Hematopoietic multipotent progenitor cell treated with erythropoietin and hydrocortisone succinate and interleukin-3 and kit ligand, for 6 days (in vitro differentiated cells): ENCODE measurements at places on chromosomes 16 and 17.

- no peak for DNase-seq
Measured at GRCh38 chr16:70476272-70477020, 22.1 kb downstream of the FCSK start.

DNA sequence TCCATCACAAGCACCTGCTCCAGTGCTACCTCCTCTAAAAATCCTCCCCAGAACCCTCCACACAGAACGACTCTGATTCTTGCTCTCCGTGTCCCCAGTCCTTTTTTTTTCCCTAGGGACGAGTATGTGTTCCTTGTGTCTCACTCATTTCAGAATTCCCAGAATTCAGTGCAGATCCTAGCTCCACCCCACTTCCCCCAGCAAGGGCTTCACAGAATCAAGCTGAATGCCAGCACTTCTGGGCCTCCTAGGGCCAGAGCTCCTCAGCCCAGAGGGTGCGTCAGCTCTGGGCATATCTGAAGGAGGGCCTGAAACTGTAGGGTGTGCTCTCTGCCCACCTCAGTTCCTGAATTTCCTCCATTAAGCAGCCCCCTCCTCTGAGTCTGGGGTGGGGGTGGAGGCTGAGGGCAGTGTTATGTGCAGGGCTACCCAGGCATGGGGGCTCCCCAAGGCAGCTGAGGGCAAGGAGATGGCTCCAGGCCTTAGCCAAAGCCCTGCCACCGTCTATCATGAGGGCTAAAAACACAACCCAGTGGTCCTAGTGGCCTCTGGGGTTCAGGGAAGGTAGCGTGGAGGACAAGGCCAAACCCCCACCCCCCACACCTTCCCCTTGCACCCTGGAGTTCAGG lies 6.5 kb downstream of the UNC119 start:
- no peak for DNase-seq

- DNase-seq, result no peak
Measured at GRCh38 chr17:58763263-58763662, 7.6 kb downstream of the PPM1E start.

DNA sequence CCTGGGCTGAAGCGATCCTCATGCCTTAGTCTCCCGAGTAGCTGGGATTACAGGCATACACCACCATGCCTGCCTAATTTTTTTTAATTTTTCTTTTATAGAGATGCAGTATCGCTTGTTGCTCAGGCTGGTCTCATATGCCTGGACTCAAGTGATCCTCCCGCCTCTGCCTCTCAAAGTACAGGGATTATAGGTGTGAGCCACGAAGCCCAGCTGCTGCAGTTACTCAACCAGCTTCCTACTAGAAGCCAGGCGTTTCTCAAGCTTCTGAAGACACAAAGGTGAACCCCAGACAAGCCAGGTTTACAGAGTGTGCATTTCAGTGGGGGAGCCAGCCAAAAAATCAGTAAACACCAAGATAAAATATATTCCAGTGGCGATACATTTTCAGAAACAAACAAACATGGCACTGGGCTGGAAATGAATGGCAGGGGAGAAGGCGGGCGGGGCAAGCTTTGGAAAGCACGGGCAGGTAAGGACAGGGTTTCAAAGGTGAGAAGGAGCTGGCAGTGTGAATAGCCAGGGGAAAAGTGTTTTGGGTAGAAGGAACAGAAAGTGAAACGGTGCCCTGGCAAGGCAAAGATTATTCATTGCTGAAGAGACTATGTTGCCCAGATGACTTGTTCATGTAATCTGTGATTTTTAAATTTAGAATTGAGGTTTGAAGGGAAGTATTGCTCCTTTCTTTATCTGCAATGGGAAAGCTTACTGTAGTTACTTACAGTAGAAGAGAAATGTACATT lies 471.1 kb downstream of the WWOX start:
- no peak for DNase-seq

DNA sequence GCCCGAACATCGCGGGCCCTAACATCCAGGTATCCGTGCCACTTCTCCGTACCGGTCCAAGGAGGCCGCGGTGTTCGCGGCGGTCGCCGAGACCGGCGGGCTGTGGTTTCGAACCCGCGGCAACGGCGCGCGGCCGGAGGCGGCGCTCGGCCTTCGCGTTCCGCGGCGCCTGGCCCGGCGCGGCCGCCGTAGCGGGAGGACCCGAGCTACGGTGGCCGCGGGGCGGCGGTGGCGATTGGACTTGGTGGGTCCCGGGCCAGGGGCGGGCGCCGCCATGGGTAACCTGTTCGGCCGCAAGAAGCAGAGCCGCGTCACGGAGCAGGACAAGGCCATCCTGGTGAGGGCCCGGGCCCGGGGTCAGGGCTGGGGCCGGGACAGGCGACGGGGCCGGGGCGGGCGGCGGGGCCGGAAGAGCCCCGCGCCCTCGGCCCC lies at the start of gene CHMP6:
CHMP6 (plus strand) TSS at position 197 of the 432 bp plus-strand sequence; CDS start at position 275, 78 bp downstream.
- DNase-seq, result peak; percentile 80

- no peak for DNase-seq
Measured at GRCh38 chr16:3650631-3651265, 3.7 kb upstream of the DNASE1 start.

DNA sequence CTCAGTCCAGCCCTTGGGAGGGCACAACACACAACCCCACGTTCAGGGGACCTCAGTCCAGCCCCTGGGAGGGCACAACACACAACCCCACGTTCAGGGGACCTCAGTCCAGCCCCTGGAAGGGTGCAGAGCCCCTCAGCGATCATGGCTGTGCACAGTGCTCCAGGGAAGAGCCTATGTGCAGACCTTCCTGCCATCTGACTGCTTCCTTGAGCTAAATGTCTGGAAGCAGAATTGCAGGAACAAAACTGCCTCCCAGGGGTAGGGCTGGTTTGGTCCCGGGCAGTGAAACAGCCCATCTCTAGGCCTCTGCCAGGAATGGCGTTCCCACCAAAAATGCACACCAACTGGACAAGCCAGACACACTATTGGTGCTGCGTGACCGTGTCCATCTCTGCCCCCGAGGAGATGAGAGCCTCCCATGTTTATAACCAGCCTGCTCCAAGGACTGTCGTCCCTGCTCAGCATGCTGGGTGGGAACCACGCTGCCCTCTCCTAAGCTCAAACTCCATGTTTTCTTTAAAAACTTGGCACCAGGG lies 44.0 kb downstream of the ZNF276 start:
- no peak for DNase-seq

DNA sequence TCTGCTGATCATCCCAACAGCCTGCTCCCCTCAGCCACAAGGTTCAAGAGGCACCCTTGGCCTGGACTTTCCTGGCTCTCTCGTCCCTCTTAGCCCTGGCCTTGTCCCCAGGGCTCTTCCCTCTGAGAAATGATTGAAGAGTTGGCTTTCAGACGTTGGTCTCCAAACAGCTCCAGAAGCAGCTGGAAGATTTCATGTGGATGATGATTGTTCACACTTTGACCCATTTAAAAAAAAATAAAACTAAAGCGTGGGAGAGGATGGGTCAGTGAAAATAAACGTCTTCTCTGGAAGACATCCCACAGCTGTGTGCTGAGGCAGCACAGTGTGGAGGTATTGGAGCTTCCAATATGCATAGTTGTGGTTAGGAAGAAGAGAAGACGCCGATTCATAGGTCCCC lies 54.7 kb upstream of the CDH11 start:
- no peak for DNase-seq

- no peak for DNase-seq
Measured at GRCh38 chr17:50770346-50770745, 3.0 kb upstream of the ANKRD40CL start.

- DNase-seq, result no peak
Measured at GRCh38 chr16:681746-682427, 1.7 kb downstream of the STUB1 start.
